ENCODE measurements at places on chromosomes 2 and 18. TPM values are rescaled to one million over a fixed set of nuclear protein-coding genes. Genes with fewer than 3 reads are reported as not detected.
A peak's percentile ranks its signal among the peaks of the same experiment; 100 is the strongest.

- H3K27ac ChIP-seq = no peak overlapping the region
- peaks cover 37% of the 10 kb centered on the region for H3K4me1 ChIP-seq
- DNase-seq = no peak
These were observed 57.3 kb upstream of the PPP1CB start for GRCh38 chr2:28694364-28694763.

DNA sequence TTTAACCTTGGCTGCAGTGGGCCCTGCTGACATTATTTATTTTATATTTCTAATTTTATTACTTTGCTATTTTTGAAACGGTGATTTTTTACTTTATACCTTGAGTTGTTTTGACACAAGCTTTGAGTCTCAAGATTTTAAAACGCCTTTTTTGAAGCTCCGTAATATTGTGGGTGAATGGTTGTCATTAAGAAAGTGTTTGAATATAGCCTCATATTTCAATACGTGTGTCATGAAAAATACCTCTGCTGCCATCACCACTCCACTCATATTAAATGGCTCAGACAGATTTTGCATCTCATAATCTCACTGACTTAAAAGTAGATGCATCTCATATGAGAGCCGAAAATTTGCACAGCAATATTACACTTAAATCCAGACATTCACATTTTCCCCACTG, 106.6 kb downstream of the CTNNA2 start:
- H3K4me1 ChIP-seq = peaks cover 37% of the 10 kb centered on the region
- H3K27me3 ChIP-seq = no peaks in the 10 kb centered on the region
- DNase-seq = no peak
- no peaks in the 10 kb centered on the region for H3K36me3 ChIP-seq
- peak overlapping the region; percentile 68 for H3K27ac ChIP-seq
- H3K4me3 ChIP-seq = no peak overlapping the region

GRCh38 chr2:26144031-26144430, 28.9 kb upstream of the GAREM2 start:
- no peak overlapping the region for H3K27ac ChIP-seq

The IL1A gene
- 0.16 TPM for total RNA-seq

GRCh38 chr2:184053326-184053725, 545.0 kb upstream of the ZNF804A start:
- no peak overlapping the region for H3K4me3 ChIP-seq
- H3K36me3 ChIP-seq = no peaks in the 10 kb centered on the region
- no peak overlapping the region for H3K27ac ChIP-seq
- no peaks in the 10 kb centered on the region for H3K4me1 ChIP-seq

- no peaks in the 10 kb centered on the region for H3K36me3 ChIP-seq
- no peak overlapping the region for H3K27ac ChIP-seq
- H3K4me1 ChIP-seq = peaks cover 7% of the 10 kb centered on the region
These were observed 96.3 kb downstream of the SH3RF3 start for GRCh38 chr2:109225170-109225782.

The AFF3 gene
- total RNA-seq = 0.18 TPM

DNA sequence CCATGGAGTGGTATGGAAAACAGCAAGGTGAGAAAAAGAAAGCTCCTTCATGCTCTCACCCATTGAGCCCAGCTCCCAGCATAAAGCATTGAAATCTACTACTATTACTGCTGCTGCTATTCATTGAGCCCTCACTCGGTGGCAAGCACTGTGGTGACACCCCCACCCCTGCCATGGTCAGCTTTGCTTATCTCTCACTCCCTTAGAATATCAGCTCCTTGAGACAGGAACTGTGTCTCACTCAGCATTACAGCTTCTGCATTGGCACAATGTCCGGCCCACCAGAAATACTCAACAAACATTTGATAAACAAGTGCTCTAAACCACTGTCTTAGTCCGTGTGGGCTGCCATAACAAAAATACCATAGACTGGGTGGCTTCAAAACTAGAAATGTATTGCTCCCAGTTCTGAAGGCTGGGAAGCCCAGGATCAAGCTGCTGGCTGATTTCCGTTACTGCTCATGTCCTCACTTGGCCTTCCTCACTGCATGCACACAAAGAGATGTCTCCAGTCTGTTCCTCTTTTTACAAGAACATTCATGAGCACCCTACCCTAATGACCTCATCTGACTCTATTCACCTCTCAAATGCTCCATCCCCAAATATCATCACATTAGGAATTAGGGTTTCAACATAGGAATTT, 116.3 kb downstream of the ZBTB7C start:
- peak; percentile 29 for DNase-seq
- H3K4me3 ChIP-seq = no peak overlapping the region
- peaks cover under 1% of the 10 kb centered on the region for H3K27me3 ChIP-seq
- no peak overlapping the region for H3K27ac ChIP-seq

DNA sequence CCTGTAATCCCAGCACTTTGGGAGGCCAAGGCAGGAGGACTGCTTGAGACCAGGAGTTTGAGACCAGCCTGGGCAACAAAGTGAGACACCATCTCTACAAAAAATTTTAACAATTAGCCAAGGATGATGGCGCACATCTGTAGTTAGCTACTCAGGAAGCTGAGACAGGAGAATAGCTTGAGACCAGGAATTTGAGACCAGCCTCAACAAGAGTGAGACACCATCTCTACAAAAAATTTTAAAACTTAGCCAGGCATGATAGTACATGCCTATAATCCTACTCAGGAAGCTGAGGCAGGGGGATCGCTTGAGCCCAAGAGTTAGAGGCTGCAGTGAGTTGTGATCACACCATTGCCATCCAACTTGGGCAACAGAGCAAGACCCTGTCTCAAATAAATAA, 7.0 kb downstream of the MEMO1 start:
- no peak overlapping the region for H3K27ac ChIP-seq
- H3K27me3 ChIP-seq = no peaks in the 10 kb centered on the region
- DNase-seq = no peak
- H3K36me3 ChIP-seq = peaks cover 5% of the 10 kb centered on the region
